ENCODE measurements at places on chromosomes 12 and 14. TPM values are rescaled to one million over a fixed set of nuclear protein-coding genes. Genes with fewer than 3 reads are reported as not detected.

BEST3 gene
- total RNA-seq: 0.15 TPM

ACVR1B gene
- 12.1 TPM for total RNA-seq

IAPP gene
- not detected for total RNA-seq

PNP gene
- 10.3 TPM for total RNA-seq

DNA sequence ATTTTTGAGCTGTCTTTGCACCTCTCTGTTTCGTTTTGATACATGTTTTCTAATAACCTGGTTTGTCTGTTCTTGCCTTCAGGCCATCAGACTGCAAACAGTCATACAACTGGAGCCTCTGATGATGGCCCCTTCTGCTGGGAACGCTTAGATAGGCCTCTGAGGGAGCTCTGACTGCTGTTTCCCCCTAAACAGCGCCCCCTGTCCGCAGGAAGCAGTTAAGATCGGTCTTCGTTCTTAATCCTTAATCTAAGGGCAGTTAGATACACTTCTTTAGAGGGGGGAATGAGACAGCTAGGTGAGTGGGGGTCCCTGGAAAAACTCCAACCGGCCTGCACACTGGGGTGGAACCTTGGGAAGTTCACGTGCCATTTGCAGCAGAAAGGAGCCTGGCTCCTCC, 1338.8 kb upstream of the SEL1L start:
- H3K4me3 ChIP-seq: no peak overlapping the region
- H3K27me3 ChIP-seq: no peaks in the 10 kb centered on the region
- no peak overlapping the region for H3K27ac ChIP-seq

DNA sequence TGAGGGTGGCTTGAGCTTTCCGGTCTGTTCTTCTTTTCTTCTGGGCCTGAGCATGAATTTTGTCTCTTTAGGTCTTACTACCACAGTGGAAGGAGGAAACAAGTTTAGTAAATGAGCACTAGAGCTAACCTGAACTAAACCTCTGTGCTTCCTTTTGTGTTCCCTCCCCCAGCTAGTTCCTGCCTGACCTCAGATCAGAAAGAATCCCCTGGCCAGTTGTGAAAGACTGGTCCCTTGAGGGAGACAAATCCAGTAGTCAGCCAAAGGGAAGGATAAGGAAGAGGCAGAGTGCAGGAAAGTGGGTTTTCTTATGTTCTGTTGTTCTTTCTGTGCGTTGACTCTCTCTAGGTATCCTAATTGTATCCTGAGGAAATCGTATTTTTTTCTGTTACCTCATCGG, 17.5 kb downstream of the ZNF664 start:
- H3K4me1 ChIP-seq: peaks cover 35% of the 10 kb centered on the region
- H3K36me3 ChIP-seq: peaks cover 66% of the 10 kb centered on the region
- no peak for DNase-seq
- H3K27ac ChIP-seq: peak overlapping the region; percentile 5
- H3K4me3 ChIP-seq: no peak overlapping the region
- no peaks in the 10 kb centered on the region for H3K27me3 ChIP-seq

DNA sequence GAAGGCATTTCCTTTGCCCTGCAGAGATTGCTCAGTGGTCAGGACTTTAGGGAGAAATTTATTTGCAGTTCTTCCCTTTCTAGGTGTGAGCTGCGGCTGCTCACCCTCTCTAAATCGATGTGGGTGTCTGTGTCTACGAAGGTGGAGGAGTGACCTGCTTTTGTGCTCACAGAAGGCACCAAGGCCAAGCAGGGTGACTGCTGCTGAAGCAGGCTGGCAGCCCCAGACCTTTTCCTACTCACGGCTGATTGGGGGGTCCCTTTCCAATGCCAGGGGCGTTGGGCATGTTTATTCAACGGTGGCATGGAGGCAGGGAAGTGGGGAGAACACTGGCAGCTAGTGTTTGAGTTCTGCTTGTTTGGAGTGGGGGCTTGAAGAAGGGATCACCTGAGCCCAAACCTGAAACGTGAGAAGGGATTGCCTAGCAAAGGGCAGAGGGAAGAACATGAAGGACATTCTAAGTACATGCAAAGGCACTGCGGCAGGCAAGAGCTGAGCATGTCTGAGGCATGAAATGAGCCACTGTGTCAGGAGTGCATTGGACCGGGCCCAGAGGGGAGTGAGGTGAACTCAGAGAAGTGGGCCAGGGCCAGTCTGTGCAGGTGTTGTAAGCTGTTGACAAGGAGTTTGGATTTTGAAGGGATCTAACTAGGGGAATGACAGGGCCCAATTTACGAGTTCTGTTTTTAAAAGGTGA, 56.3 kb downstream of the CACNA1C start:
- H3K4me3 ChIP-seq: no peak overlapping the region
- no peak for DNase-seq
- H3K27ac ChIP-seq: peak overlapping the region; percentile 34
- peaks cover 43% of the 10 kb centered on the region for H3K4me1 ChIP-seq
- H3K36me3 ChIP-seq: no peaks in the 10 kb centered on the region
- H3K27me3 ChIP-seq: no peaks in the 10 kb centered on the region

DNA sequence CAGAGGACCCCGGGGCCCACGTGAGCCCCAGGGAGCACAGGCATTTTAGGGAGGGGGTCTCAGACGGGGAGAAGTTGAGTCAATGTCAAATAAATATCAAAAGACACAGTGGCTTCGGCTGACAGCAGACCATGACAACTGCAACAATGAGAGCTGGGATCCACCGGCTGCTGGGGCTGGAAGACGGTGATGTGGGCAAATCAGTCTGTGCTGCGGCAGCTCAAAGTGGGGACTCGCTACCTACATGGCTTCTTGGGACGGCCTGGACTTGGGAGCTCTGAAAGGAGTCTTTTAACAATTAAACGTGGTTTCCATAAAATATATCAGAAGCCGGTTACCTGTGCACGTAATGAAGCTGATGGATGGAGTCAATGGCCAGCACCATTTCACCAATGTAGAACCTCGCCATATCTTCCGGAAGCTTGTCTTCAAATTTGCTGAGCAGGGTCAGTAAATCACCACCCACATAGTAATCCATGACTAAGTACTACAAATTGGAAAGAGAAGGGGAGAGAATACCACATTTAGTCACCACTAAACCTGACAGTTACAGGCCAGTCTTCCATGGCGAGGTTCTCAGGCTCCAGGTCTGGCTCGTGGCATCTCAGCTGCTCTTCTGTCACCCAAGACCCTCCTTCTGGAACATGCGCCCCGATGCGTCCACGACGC, 58.0 kb downstream of the CDC42BPB start:
- no peak for DNase-seq
- no peaks in the 10 kb centered on the region for H3K27me3 ChIP-seq
- H3K4me1 ChIP-seq: peaks cover 6% of the 10 kb centered on the region
- peaks cover 49% of the 10 kb centered on the region for H3K36me3 ChIP-seq
- H3K4me3 ChIP-seq: no peak overlapping the region

- H3K27ac ChIP-seq: no peak overlapping the region
- no peaks in the 10 kb centered on the region for H3K27me3 ChIP-seq
- no peak for DNase-seq
- peaks cover 19% of the 10 kb centered on the region for H3K4me1 ChIP-seq
- H3K36me3 ChIP-seq: no peaks in the 10 kb centered on the region
- H3K4me3 ChIP-seq: no peak overlapping the region
Observed at GRCh38 chr12:118334939-118335567, 37.7 kb downstream of the TAOK3 start.

GRCh38 chr14:90900476-90901083, 84.3 kb upstream of the TTC7B start:
- H3K4me3 ChIP-seq: no peak overlapping the region
- H3K4me1 ChIP-seq: no peaks in the 10 kb centered on the region
- no peaks in the 10 kb centered on the region for H3K27me3 ChIP-seq
- peaks cover 34% of the 10 kb centered on the region for H3K36me3 ChIP-seq
- DNase-seq: no peak

DNA sequence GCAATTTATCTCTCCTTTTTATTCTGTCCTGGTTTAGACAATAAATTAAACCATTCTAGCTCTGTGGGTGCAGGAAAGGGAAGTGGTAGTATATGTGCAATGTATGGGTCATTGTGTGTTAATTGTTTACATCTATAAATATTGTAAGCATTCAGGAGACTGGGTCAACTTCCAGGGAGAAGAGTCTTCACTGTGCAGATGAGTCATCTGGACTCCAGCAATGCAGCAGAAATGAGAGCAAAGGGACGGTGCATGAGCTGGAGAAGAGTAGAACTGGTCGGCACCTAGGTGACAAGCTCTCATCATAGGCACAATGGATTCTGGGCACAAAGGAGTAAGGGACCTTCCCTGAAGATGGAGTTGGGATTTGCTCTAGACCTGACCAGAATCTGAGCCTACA, 211.1 kb upstream of the DAAM1 start:
- H3K27me3 ChIP-seq: no peaks in the 10 kb centered on the region
- H3K27ac ChIP-seq: no peak overlapping the region
- DNase-seq: no peak

- H3K36me3 ChIP-seq: no peaks in the 10 kb centered on the region
- peak; percentile 46 for DNase-seq
- H3K27ac ChIP-seq: peak overlapping the region; percentile 96
- peak overlapping the region; percentile 74 for H3K4me3 ChIP-seq
Observed at GRCh38 chr12:3077572-3078081, 448 bp downstream of the TSPAN9 start.

DNA sequence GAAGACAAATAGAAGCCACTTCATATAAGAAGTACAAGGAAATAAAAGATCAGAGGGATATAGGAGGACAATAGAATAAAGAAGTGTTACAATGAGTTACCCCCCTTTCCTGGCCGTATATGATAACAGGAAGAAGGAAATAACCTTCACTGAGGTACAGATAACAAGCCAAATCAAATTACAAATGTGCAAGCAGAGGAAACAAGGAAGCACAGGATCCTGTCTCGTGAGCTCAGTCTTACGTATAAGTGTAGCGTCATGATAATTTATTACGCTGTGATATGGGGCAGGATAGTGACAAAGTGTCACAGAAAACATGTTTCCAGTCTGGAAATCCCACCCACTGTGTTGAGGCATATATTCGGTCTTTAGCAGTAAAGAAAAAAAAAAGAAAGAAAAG, 26.5 kb downstream of the CRACR2A start:
- no peak overlapping the region for H3K27ac ChIP-seq
- DNase-seq: no peak
- no peaks in the 10 kb centered on the region for H3K36me3 ChIP-seq
- no peaks in the 10 kb centered on the region for H3K4me1 ChIP-seq

- no peak overlapping the region for H3K4me3 ChIP-seq
- DNase-seq: no peak
- H3K27me3 ChIP-seq: no peaks in the 10 kb centered on the region
- H3K4me1 ChIP-seq: peaks cover 17% of the 10 kb centered on the region
- H3K36me3 ChIP-seq: no peaks in the 10 kb centered on the region
- H3K27ac ChIP-seq: no peak overlapping the region
Observed at GRCh38 chr14:77601846-77602619, 14.4 kb downstream of the SPTLC2 start.

DNA sequence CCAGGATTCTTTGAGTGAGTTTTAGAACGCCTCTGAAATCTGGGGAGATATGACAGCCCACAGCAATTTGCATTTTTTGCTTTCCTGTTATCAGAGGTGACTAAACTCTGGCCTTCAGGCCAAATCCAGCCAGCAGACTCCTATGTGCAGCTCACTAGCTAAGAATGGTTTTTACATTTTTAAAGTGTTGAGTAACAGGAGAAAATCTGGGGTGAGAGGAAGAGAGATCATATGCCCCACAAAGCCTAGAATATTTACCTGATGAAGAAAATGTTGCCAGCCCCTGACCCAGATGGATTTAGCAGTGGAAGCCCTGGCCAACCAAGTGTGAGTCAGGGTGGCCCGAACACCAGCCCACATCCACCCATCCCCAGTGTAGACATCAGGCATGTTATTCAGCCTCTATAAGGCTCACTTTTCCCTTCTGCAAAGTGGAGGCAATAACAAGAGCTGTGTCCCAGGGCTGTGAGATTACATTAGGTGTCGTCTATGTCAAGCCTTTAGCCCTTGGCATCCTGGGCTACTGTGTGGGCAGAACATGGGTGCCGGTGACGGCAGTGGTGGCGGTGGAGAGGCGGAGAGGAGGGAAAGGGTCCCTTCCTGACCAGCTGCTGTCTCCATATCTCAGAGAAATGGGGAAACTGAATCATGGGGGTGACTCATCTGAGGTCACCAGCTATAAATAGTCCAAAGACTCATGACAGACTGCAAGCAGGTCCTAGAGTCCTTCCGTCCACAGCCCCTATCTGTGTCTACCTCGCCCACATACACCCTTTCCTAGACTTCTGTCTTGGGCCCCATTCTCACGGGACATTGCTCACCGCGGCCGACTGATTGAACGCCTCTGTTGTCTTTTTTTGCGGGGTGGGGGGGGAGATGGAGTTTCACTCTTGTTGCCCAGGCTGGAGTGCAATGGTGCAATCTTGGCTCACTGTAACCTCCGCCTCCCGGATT, 32.6 kb upstream of the CD9 start:
- DNase-seq: no peak
- peak overlapping the region; percentile 83 for H3K27ac ChIP-seq
- H3K4me1 ChIP-seq: peaks cover 19% of the 10 kb centered on the region
